Progenitor cell of endocrine pancreas (in vitro differentiated cells): ENCODE measurements at places on chromosomes 13 and 19.

DNA sequence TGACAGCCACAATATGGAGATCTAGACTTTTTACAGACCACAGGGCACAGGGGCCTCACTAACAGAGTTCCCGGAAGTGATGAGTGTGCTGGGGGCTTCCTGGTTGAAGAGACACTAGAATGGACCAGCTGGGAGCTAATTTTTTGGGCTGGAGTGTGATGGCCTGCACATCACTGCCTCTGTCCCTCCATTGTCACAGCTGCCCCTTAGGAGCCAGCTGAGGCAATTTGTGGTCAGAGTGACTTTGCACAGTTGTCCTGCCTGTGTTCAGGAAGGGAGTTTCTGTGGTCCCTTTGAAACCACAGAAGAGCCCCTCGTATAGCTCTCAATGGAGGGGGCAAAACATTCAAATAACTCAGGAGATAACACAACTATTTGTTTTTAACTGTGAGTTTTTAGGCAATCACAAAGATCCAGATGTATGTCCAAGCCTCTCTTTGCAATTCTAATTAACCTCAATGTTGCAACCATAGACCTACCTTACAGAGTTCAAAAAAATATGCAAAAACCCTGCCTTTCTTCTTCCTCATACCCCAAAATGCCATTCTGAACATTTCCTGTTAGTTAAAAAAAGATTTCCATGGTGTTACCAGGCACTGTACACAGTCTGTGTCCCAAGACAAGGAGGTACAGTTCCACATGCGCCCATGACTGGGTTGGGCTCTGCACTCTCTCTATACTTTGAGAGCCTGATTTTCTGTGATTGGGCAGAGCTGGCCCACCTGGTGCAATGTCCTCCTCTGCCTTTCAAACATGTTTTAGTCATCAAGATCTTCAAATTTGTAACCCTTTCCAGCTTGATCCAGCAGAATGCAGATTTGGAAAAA is 2.4 kb downstream of the ALOX5AP start:
- no peak for DNase-seq

DNA sequence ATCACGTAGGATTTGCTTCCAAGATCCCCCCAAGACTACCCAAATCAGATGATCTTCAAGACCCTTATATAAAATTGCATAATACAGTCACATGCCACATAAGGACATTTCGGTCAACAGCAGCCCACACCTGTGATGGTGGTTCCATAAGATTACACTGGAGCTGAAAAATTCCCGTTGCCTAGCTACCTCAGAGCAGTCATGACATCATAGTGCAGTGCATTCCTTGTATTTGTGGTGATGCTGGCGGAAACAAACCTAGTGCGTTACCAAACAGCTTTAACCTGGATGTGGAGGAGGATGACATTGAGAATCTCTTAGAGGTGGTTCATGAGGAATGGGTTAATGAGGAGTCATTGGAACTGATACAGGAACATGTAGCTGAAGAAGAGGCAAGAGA is 4.8 kb downstream of the ZNF766 start:
- DNase-seq, result no peak

DNA sequence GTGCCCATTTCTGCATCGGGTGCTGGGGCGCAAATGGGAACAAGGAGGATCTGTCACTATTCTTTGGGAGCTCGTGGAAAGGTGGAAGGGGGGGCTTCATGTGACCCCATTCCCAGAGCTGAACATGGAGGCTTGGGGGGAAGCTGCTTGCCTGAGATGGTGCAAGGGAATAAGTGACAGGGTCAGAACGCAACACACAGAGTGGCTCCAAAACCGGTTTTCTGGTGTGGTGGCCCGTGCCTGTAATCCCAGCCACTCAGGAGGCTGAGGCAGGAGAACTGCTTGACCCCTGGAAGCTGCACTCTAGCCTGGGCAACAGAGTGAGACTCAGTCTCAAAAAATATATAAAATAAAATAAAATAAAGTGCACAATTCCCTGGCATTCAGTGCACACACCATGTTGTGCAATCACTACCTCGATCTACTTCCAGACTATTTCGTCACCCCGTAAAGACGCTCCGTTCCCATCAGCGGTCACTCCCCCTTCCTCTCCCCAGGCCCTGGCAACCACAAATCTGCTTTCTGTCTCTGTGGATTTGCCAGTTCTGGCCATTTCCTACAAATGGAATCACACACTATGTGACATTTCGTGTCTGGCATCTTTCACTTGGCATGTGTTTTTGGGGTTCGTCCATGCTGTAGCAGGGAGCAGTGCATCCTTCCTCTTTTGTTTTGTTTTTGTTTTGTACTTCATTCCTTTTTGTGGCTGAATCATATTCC is 18.2 kb upstream of the COMP start:
- no peak for DNase-seq

- DNase-seq, result no peak
These were observed 68.8 kb downstream of the GNG7 start for GRCh38 chr19:2633693-2634075.

GRCh38 chr19:34172661-34173192 is 423 bp downstream of the LSM14A start:
- peak; percentile 22 for DNase-seq

DNA sequence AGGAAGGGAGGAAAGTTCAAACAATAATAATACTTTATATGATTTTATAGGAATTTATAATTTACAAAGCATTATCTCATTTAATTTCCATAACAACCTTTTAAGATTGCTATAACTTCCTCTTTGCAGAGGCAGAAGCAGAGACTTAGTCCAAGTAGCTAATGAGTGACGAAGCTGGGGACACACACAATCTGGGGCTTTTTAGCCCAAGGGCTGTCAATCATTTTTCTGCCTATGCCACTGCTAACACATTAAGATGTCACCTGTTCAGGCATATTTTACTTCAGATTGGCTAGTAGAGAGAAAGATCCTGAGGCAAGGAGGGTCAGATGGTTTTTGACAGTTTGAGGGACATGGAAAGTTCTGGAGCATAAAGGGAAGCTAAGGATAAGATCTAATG is 12.6 kb downstream of the SCEL start:
- no peak for DNase-seq

GRCh38 chr13:30338952-30339351 is 31.6 kb upstream of the KATNAL1 start:
- no peak for DNase-seq

- DNase-seq, result no peak
These were observed 28.2 kb downstream of the CLEC17A start for GRCh38 chr19:14611051-14611450.

- no peak for DNase-seq
These were observed 171.0 kb downstream of the GPC6 start for GRCh38 chr13:93397619-93398018.

DNA sequence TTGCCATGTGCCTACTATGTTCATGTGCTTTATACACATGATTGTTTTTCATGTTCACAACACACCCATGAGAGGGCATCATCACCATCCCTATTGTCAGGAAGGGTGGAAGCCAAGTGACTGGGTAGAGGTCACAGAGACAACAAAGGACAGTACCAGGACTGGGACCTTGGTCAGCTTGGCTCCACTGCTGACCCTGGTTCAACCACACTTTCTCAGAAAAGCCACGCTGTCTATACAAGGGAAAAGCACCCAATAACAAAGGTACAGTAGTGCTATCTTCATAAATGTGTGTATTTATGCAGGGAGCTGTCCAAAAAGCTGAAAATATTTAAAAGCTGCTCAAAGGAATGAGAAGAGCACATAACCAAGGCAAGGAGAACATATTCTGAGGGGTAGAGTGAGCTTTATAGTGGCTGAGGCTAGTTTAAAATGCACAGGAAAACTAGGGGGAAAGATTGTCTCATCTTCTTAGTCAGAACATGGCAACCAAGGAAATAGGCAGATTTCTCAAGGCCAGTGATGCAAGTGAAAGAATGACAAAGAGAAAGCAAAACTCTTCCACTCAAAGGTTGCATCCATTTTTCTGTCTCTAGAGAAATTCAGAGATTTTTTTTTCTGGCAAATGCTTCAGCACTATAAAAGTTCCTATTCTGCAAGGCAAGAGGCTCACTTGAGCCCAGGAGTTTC is 415.0 kb downstream of the FOXO1 start:
- no peak for DNase-seq

- no peak for DNase-seq
These were observed 66.6 kb downstream of the GGACT start for GRCh38 chr13:100521851-100522617.

DNA sequence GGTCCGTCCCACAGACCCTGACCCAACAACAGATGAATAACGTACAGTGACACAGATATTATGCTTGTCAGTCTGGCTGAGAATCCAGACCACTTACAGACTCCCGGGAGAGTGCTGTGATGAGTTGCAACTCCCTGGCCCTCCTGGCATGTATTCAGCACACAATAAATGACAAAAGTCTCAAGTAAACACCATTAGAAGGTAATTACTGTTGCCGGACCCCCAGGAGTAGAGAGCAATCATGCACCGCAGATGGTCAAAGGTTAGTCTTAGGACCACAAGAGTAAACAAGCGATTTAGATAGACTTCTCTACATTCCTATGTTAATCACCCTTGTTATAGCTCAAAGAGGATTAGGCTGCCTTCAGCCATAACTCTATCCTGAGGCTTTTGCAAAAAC is 726.4 kb upstream of the GPC6 start:
- no peak for DNase-seq

DNA sequence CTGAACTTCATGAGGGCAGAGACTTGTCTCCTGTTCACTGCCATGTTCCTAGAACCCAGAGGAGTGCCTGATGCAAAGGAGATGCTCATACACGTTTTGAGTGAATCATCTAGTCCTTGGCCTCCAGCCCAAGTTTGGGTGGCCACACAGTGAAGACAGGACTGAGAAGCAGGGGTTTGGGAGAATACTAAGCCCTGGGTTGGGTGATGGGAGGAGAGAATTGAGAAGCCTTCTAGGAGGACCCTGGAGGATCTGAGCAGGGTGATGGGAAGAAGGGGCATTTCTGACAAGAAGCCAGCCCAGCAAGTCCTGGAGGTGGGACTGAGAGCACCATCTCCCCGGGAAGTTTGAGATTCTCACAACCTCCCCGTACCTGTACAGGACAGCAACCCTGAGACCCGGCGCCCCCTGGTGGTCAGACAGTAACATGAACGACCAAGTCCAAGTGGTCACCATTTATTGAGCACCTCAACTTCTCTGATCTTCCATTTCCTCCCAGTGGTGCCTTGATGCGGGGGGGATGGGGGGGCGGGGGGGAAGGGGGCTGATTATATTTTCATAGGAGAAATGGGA is 11.0 kb downstream of the CTU1 start:
- peak; percentile 68 for DNase-seq

GRCh38 chr13:59447031-59447430 is 716.7 kb downstream of the DIAPH3 start:
- DNase-seq, result no peak
